Activated CD4-positive, alpha-beta T cell treated with anti-CD3 and anti-CD28 coated beads for 24 hours (primary cell): ENCODE measurements at places on chromosomes 4 and X.

GRCh38 chr4:183967266-183967665, 62.2 kb downstream of the STOX2 start:
- no peak for DNase-seq

- no peak for DNase-seq
Observed at GRCh38 chr4:78675325-78675724, 100.8 kb upstream of the BMP2K start.

DNA sequence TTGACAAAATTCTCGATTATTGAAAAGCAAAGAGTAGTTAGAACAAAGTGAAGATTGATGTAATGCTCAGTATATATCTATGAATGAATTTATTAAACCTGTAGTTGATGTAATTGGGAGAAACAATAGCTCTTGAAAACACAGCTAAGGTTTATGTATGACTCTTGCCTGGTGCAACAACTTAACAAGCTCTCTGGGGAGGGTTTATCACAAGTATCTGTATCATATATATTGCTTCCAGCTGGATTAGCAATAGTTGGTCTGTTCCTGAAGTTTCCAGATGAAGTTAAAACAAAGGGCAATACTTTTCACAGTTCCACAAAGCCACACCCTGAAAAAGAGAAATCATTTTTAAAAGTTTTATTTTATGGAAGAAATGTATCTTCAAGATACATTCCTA, 91.4 kb downstream of the ARSJ start:
- no peak for DNase-seq

DNA sequence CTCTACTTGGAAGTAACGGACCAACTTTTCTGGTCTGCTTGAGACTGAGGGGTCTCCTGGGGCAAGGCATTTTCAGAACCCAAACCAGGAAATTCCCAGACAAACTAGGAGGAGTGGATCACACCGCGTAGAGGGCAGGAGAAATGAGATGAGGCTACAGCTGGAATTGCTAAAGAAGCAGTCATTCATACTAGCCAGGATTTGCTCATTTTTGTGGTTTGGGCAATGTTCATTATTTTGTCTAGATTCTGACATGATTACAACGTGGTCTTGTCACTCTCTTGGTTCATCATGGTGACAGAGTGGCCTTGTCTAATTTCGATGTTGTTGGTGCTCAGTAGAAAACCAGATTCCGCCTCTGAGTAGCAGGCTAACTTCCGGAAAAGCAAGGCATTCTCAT, 63.2 kb downstream of the BANK1 start:
- no peak for DNase-seq

DNA sequence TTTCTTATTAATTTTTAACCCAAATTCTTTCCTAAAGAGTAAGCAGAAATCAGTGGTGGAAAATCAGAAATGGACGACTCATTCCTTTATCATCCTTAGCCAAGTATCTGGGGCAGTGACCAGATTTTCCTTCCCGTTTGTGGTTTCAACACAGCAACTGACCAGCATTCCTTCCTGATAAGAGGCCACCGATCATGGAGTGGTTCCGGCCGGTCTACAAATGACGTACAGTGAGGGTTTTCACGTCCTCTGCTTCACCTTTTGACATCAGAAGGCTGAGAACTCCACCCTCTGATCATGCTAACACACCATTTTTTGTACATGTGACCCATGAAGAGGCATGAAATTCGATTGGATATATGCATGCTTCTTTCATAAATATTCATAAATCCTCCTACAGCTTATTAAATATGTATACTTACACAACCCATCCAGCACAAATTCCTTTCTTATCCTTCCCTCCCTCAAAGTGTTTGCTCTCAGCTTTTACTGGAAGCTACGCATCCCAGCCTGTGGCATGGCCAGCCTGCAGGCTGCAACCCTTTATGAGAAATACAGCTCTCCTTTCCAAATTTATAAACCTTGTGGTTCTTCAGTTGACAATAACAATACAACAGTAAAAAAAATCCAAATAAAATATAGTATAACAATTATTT, 173.0 kb upstream of the CASK start:
- no peak for DNase-seq

DNA sequence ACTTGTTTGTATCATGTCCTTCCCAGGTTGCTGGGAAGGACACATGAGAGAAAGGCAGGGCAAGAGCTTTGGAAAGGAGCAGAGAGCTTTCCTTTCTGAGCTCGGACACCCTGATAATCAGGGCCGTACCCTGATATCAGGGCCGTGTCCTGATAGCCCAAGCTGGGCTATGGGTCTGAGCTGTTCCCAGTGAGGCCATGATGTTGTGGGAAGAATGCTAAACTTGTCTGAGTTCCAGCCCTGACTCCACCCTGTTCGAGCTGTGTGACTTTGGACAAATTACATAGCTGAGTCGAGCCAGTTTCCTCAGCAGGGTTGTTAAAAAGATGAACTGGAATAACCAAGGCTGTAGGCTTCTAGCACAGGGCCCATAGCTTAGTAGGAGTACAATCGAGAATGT, 3.3 kb upstream of the CXCR3 start:
- DNase-seq: no peak

- DNase-seq: no peak
Observed at GRCh38 chr4:21415728-21416127, 532.8 kb downstream of the KCNIP4 start.

GRCh38 chrX:68942104-68942503, 113.3 kb downstream of the EFNB1 start:
- DNase-seq: no peak

DNA sequence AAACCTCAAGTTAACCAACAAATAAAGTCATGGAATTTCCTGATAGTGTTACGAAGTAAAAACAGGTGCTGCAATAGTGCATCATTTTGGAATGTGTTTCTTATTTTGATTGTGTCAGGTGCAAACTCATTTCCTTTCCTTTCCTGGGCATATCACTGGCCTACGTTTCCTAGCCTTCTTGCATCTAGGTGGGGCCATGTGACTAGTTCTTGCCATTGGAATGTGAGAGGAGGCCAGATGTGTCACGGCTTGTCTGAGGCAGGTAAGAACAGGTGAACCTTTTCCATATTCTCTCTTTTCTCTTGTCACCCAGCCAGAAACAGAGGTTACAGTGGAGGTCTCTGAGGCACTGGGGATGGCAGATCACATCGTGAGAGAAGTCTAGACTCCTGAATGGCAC, 868.0 kb downstream of the RPA4 start:
- DNase-seq: no peak

- DNase-seq: no peak
Observed at GRCh38 chrX:1134976-1135375, 77.5 kb downstream of the CRLF2 start.

- DNase-seq: no peak
Observed at GRCh38 chr4:80265571-80266252, 752 bp upstream of the FGF5 start.

GRCh38 chr4:112448306-112449132, 67.5 kb downstream of the NEUROG2 start:
- no peak for DNase-seq

- no peak for DNase-seq
Observed at GRCh38 chr4:37223732-37224131, 20.8 kb upstream of the NWD2 start.

DNA sequence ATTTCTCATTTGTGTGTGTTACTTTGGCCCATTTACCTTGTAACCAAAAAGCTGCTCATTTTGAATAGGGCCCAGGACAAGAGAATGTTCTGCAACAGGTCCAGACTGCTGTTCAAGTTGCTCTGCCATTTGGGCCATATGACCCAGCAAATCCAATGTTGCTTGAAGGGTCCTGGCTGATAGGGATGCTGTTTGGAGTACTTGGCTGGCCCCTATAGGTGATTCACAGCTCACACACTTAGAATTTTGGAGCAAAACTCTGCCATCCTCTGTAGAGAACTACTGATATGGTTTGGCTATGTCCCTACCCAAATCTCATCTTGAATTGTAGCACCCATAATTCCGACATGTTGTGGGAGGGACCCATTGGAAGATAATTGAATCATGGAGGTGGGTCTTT, 131.5 kb downstream of the AASDH start:
- no peak for DNase-seq

DNA sequence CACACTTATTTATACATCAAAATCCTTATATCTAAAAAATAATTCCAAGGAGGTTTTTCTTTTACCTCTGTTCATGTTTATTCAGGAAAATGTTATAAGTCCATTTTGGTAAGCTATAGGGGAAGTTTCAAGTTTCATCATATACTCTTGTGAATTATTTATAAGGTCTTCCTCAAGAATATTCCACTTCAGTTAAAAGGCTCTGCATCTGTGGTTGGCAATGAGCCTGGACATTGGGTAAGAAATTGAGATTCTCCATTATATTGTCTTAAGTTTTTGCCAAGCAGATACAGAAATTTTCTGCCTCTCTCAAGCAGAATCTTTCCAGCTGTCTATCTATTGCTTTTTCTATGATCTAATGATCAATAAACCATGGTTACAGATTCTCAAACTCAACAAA, 641.9 kb downstream of the NLGN4X start:
- DNase-seq: no peak

- DNase-seq: no peak
Observed at GRCh38 chr4:55214172-55214571, 88.8 kb upstream of the KDR start.

DNA sequence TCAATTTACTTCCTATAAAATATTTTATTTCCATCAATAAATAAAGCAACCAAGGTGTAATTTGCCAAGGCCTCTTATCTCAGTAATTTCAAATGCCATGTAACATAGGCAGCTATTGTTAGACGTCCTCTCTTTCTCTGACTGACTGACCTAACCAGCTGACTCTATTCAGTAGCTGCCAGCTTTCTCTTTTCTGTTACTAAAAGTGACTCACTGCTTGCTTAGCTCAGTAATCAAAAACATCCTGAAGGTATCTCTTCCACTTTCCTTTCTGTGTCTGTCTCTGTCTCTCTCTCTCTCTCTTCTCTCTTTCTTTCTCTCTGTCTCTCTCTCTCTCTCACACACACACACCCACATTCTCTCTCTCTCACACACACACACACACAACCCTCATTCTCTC, 134.2 kb downstream of the SPOCK3 start:
- DNase-seq: no peak

DNA sequence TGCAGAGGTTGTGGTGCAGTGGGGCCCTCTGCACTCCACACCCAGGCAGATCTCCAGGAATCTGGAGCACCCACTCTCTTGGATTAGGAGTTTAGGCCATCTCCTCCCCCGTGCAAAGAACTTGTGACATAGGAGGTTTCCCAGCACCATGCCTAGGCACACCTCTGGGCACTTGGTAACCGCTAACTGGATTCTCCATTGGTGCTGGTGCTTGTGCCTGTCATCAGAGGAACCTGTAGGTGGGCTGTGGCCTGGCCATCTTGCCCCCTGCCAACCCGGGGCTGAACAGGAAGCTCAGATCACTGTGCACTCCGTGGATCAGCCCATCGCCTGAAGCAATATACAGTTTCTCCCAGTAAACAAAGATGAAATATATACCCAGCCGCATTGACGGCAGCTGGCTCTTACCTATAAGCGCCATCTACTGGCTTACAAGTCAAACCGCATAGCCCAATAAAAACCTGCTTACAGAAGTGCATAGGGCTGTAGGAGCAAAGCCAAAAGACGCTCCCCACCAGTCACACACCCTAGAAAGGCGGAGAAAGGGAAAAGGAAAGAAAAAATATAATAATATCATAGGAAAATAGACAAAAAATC, 19.1 kb upstream of the TEX13B start:
- no peak for DNase-seq

GRCh38 chrX:15947648-15948317, 93.2 kb upstream of the AP1S2 start:
- DNase-seq: no peak

DNA sequence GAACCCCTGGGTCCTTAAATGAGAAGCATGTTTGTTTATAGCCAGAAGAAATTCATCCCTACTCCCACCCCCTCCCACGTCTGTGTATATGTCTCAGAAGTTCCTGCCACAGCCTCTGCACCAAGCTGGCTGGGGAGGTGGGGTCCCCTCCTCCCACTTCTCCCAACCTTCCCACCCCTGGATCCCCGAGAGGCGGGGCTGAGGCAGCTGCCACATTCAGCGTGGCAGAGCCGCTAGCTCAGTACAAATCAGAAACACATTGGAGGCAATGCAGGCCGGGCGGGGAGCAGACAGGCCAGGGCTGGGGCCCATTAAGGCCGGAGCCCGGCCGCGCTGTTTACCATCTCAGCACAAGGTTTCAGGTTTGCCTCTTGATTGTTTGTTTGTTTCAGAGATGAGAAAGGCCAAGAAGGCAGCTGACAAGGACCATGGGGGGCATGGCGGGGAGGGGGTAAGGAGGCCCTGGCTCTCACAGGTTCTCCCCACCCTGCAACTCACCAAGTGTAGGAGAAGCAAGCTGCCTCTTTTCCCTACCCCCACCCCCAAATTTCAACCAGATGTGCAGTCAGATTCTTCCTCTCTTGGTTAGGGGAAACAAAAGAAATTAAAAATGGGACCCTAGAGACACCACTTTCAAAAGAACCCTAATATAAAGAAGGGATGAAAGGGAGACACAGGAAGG, 22.3 kb downstream of the PJA1 start:
- no peak for DNase-seq

DNA sequence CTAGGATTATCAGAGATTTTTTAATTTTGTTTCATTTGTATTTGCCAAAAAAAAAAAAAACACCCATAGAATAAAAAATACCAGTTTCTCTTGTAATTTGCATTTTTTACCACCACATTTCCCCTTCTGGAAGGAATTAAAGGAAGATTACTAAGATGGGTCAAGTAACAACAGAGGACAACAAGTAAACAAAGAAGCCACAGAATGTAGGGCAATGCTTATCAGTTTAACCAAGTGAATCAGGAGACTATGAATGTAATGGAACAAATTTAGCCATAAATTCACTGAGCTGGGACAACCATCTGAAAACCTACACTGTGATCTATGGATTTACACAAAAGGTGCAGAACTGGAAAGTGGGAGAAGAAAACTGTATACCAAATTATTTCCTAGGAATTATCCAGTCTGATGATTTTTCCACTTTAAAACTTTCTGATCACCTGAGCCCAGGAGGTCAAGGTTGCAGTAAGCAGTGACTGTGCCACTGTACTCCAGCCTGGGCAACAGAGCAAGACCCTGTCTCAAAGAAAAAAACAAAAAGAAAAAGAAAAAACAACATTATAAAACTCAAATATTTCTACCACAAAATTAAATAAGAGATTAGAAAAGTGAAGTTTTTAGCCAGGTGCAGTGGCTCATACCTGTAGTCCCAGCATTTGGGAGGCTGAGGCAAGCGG, 32.4 kb downstream of the LRBA start:
- no peak for DNase-seq

DNA sequence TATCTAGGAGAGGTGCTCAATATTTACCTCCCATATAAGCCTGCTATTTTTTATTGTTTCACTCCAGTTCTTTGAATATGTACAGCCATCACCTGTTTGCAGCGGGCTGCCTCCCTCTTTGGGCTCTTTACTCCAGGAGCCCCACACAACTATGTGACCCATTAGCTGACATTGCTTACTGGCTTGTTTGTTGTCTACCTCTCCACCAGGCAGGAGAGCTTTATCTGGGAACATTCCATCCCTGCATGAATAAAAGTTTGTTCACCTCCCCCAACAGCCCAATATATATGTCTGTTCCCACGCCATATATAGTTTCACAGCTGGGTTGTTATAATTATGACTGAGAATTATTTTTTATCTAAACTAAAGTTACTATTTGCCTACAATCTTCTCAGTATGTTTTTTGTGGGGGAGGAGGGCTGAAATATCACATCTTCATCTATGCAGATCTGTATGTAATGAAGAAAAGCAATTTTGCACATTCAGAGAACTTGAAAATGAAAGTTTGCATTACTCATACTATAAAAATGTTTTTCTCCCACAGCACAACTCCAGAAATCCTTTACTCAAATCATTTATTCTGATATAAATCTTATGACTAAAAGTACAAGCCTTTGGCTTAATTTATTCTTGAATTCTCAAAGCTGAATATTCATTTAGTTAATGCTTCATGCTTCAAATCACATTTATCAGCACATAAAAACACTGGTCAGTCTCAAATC, 61.2 kb upstream of the DAPP1 start:
- no peak for DNase-seq
